ENCODE measurements at places on chromosomes 11 and 22. TPM values are rescaled to one million over a fixed set of nuclear protein-coding genes. Genes with fewer than 3 reads are reported as not detected.

The TRIM51 gene
- polyA plus RNA-seq: not detected

The SERPING1 gene
- polyA plus RNA-seq: 104 TPM

The MAP6 gene
- polyA plus RNA-seq: 1.3 TPM

The ENTHD1 gene
- 0.14 TPM for polyA plus RNA-seq

The GNG3 gene
- 0.13 TPM for polyA plus RNA-seq

The CEP126 gene
- 2.2 TPM for polyA plus RNA-seq

The FGF19 gene
- polyA plus RNA-seq: not detected

The MS4A4A gene
- 26.1 TPM for polyA plus RNA-seq

The SLC2A11 gene
- 23.5 TPM for polyA plus RNA-seq

The FGF4 gene
- not detected for polyA plus RNA-seq

The VSIG10L2 gene
- 3.6 TPM for polyA plus RNA-seq

The CRYBA4 gene
- 0.22 TPM for polyA plus RNA-seq

The CNTN5 gene
- 0.02 TPM for polyA plus RNA-seq

The ZNF280A gene
- polyA plus RNA-seq: not detected

The HBE1 gene
- 0.37 TPM for polyA plus RNA-seq

The C11orf91 gene
- not detected for polyA plus RNA-seq

Data from spleen (tissue), 13 donors.